ENCODE measurements at places on chromosomes 7 and 10.

DNA sequence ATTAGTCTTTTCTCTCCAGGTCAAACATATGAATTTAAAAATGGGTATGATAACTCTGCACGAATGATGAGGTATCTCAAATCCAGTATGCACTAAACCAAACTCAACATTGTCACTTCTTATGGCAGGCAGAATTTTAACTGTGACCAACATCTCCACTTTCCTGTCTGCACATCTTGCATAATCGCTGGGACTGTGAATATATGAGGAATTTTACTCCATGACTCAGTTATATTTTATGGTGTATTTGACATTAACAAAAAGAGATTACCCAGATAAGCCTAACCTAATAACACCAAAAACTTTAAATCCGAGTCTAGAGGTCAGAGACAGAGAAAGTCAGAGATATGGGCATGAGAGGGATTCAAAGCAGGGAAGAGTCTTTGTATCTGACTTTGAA, 454.5 kb upstream of the SEMA3D start:
- no peak for DNase-seq

- DNase-seq, result no peak
Observed at GRCh38 chr10:45432700-45433472, 58.9 kb downstream of the ALOX5 start.

DNA sequence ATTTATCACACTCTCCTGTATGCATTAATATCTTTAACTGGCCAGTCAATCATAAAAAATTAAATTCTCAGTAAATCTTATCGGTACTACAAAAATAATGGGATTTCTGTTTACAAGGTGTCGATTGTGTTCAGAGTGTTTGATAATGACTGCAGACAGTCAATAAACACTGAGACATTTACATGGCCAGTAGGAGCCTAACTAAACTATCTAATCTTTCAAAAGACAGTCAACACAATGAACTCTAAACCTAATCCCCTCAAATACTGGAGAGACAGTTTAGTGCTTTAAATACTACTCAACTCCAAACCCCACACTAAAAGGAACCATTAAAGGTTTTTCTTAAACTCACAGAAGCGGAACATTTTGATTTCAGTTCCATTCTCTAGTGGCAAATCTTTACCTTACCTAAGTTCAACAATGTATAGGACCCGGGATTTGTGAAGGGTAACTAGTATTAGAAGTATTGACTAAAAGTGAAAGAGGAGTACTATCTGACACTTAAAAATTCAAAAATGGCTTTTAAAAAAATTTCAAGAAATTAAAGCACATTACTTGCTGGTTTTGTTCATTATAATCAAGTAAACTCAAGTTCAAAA, 37.3 kb upstream of the EXOC6 start:
- no peak for DNase-seq

DNA sequence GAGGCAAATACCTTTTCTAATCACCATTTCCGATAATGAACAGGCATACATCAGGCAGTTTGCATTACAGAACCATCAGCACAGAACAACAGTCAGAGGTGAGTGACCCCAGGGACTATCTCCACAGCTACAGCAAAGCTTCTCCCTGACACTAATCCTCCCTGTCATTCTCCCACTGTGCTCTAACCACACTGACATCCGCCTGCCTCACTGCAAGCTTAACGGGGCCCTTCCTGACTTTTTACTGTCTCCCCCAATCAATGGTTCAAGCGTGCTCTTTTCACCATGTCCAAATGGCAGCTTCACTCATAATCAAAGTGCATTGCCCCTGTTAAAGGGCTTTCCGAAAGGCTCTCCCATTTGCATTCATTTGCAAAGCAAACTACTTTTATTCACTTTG, 196.3 kb downstream of the DNAJC1 start:
- DNase-seq, result no peak

- DNase-seq, result no peak
Observed at GRCh38 chr10:133096616-133097269, 9.0 kb downstream of the ADGRA1 start.

Data from NAMALWA (cell line).